ENCODE measurements at places on chromosomes 2 and 18. TPM values are rescaled to one million over a fixed set of nuclear protein-coding genes. Genes with fewer than 3 reads are reported as not detected.

The CFAP65 gene
- total RNA-seq: not detected

The FZD7 gene
- 24.5 TPM for total RNA-seq

DNA sequence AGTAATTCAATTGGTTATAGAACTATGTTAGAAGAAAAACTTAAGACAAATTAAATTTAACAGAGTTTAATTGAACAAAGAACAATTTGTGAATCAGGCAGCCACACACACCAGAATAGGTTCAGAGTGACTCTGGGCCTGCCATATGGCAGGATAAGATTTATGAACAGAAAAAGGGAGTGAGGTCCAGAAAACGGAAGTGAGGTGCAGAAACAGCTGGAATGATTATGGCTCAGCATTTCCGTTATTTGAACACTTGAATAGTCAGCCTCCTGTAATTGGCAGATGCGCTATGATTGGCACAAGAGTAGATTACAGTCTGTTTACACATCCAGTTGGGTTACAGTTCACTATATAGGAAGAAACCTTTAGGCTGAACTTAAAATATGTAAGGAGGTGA, 99.0 kb downstream of the MBD2 start:
- no peak for DNase-seq

The EGR4 gene
- total RNA-seq: not detected

DNA sequence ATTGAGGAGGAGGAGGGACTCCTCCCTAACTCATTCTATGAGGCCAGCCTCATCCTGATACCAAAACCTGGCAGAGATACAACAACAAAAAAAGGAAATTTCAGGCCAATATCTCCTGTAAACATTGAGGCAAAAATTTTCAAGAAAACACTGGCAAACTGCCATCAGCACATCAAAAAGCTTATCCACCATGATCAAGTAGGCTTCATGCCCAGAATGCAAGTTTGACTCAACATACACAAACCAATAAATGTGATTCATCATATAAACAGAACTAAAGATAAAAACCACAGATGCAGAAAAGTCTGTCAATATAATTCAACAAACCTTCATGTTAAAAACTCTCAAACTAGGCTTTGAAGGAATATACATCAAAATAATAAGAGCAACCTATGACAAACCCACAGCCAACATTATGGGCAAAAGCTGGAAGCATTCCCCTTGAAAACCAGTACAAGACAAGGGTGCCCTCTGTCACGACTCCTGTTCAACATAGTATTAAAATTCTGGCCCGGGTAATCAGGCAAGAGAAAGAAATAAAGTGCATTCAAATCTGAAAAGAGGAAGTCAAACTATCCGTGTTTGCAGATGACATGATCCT, 1014.3 kb downstream of the CBLN2 start:
- no peak for DNase-seq

The SERPINB2 gene
- 0.94 TPM for total RNA-seq

The ZNF385B gene
- 23.2 TPM for total RNA-seq

DNA sequence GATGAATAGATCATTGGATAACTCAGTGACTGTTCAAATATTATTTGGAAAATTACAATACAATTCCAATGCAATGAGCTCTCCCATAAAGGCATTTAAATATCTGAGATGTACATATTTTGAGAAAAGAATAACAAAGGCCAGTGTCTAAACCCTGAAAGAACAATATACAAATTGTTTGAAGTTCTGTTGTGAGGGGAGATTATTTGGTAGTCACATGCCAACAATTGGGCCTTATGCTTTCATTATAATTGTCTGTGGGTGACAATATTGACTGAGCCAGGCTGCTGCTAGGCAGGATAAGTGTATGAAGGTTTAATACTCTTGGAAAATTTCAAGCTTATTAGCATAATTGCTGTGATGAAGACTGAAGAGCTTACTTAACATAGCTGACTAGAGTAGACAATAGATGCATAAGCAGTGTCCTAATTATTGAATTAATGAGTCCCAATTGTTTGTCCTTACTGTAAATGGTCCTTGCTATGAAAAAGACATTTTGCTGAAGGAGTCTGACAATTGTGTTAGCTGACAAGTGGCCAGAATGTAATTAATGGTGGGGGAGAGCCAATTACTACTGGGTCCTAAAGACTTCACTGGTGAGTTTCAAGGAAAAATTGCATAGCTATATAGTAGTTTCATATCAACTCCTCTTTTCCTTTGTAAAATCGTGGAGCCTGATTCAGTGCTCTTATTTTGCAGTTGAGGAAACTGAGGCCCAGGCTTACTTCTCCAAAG, 5.0 kb upstream of the SMAD2 start:
- DNase-seq: no peak

The NTSR2 gene
- total RNA-seq: not detected

DNA sequence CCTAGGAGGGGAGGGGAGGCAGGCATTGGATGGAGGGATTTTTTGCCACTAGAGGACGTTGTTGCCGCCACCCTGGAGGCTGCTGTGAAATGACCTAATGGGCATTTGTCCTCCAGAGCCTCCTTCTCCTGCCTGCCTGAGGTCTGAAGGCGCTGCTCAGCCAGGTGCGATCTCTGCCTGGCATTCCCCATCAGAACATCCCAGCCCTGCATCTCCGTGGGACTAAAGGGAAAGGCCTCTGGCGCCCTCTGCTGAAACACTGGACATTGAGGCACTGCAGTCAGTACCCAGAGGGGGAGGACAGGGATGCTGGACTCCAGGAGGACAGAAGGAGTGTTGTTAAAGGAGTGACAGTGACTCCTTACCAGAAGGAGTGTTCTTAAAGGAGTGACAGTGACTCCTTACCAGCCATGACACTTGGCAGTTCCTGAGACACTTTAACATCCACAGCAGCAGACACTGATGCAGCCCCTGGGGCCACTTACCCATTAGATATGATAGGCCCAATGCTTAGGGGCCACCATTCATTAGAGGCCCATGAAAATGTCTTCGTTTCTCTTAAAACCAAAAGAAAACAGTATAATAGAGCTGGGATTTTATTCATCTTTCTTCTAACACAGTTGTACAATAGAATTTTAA, 17.0 kb downstream of the THNSL2 start:
- no peak for DNase-seq

DNA sequence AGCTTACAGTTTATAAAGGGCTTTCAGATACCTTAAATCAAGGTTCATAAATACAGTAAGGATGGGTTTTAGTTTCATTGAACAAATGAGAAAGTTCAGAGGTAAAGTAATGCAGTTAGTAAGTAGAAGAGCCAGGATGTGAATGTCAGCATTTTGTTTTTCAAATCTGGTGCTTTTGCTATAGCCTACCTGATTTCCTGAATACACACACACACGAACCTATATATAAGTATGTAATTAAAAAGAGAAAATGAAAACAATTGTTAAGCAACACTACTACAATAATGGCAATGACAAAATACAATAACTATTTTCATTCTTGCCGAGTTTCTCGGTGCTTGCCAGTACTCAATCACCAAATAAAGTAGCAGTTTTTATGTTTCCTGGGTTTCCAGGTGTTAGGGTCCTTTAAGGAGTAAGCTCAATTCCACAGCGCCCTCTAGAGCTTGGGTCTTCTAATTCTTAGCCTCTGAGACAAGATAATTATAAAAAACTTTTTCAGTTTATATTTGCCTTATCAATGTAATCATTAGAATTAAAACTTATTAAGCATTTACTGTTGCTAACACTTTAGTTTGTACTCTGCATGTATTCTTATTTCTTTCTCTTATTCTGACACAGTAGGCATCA, 512.9 kb upstream of the ACVR2A start:
- DNase-seq: no peak

The NGEF gene
- total RNA-seq: 1.4 TPM
